Common myeloid progenitor, CD34-positive (primary cell): ENCODE measurements at places on chromosomes 5 and 9.

- DNase-seq = no peak
Observed at GRCh38 chr5:107149243-107150005, 521.3 kb downstream of the EFNA5 start.

DNA sequence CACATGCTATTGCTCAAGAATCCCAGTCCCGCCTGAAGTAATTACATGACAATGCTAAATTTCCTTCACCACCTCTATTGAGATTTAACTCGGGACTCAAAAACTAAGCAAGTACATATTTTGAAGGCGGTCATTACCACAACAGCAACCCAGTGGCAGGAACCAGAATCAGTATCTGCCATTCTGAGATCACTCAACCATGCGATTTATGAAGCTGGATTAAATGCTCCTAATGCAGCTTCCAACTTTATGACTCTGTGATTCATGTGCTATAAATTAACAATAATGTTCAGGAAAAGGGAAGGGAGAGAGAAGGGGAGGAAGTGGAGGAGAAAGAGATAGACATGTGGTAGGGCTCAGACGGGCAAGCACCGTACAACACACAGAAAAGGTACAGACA, 194.7 kb downstream of the DNAH5 start:
- no peak for DNase-seq

- no peak for DNase-seq
Observed at GRCh38 chr5:42636946-42637345, 119.7 kb upstream of the CCDC152 start.

GRCh38 chr5:14863105-14863504, 8.5 kb downstream of the ANKH start:
- DNase-seq = no peak

GRCh38 chr9:121674952-121675351, 23.5 kb downstream of the DAB2IP start:
- no peak for DNase-seq

GRCh38 chr9:117088140-117088539, 326.7 kb downstream of the ASTN2 start:
- no peak for DNase-seq
